SJSA1 (cell line): ENCODE measurements at places on chromosomes 4 and X. TPM values are rescaled to one million over a fixed set of nuclear protein-coding genes. Genes with fewer than 3 reads are reported as not detected.

PPP4R3C gene
- not detected in 2 replicates for total RNA-seq

DOCK11 gene
- 9.5 and 14.8 TPM in 2 replicates for total RNA-seq

DNA sequence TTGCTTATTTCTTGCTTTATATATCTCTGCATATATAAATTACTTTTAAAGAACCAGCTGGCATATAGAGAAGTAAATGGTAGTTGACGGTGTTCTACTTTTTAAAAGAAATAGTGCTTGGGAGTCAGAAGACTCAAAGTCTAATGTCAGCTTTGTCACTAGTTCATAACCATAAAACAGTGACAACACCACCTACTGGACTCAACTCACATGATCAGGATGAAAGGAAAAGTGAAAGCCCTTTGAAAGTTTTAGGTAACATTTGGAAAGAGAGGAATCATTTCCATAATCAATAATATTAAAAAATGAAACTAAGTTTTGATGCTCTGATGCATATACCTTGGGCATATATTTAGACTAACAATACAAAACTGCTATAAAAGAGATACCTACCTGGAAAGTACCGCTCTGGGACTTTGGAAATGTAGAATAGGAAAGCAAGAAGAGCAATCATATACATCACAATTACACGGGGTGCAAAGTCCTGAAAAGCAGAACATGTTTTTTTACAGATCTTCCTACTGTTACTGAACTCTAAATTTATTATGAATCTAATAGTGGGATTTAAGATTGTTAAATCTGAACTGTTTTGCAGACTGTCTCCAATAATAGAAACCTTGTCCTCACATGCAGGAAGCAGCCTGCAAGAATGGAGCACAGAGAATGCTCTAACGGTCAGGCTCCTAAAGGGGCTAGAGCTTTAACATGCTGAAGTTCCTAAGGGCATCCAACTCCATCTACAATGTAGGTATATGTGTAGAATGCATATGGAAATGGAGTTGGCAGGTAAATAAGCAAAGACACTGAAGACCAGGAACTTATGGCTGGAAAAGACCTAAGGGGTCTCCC, 15.6 kb downstream of the PAQR3 start:
- peaks cover 13% of the 10 kb centered on the region for H3K4me1 ChIP-seq
- H3K4me3 ChIP-seq: no peak overlapping the region
- H3K36me3 ChIP-seq: peaks cover 47% of the 10 kb centered on the region
- H3K27me3 ChIP-seq: no peaks in the 10 kb centered on the region; the same call in 1 of the 2 replicates

DNA sequence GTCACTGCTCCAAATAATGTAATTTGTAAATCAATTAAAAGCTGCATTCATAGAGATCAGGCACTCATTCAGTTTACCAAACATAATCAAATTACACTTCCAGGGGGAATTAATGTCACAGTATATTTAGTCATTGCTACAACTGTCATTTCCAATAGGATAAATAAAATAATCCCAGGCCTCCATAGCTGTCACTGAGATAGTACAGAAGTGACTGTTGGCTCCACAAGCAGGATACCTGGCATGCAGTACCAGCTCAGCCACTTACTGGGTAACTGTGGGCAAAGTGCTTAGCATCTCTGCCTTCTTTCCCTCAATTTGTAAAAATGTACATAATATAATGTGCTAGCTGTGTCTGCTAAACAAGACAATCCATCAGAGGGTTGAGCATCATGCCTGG, 128.1 kb downstream of the CAMK2D start:
- H3K27ac ChIP-seq: no peak overlapping the region
- H3K27me3 ChIP-seq: no peaks in the 10 kb centered on the region
- H3K4me3 ChIP-seq: no peak overlapping the region
- DNase-seq: no peak
- peaks cover 26% of the 10 kb centered on the region for H3K4me1 ChIP-seq

DNA sequence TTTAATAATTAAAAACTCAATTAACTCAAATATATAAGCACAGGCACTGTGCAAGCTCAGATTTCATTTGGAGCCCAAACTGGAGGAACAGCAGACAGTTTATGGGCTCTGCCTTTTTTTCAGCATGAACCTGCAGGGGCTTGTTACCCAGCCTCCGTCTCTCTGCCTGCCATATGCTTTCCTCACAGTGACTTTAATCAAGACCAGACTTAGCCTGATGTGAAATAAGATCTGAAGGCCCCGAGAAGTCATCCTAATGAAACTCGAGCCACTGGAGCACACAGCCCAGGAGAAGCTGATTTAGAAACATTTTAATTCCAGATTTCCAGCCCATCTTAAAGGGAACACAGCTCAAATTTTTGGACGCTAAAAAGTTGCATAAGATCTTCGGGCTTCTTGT, 55.6 kb downstream of the SPATA18 start:
- no peaks in the 10 kb centered on the region for H3K4me1 ChIP-seq
- no peaks in the 10 kb centered on the region for H3K36me3 ChIP-seq
- no peak overlapping the region for H3K27ac ChIP-seq

DNA sequence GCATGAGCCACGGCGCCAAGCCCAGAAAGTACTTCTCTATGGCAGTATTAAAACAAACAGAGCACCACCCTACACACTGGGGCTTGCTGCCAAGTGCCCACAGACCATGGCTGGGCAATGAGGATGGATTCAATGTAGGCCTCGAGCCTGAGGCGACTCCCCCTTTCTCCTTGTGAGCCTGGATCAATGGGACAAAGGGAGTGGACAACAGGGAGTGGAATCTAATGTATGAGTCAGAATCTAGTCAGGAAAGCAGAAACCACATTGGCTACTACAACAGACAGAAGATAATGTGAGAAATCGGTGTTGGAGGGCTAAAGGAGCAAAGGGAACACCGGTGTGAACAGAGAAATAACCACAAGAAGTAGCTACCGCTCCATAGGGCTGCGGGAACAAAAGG, 37.7 kb upstream of the OCIAD2 start:
- H3K27me3 ChIP-seq: no peaks in the 10 kb centered on the region
- H3K36me3 ChIP-seq: no peaks in the 10 kb centered on the region
- H3K27ac ChIP-seq: no peak overlapping the region

GRCh38 chrX:121308276-121308805, 260.9 kb downstream of the GLUD2 start:
- no peaks in the 10 kb centered on the region for H3K4me1 ChIP-seq
- no peak overlapping the region for H3K27ac ChIP-seq
- no peaks in the 10 kb centered on the region for H3K36me3 ChIP-seq
- no peaks in the 10 kb centered on the region for H3K27me3 ChIP-seq
- DNase-seq: peak; percentile 1

GRCh38 chr4:111712093-111712677, 433.1 kb upstream of the FAM241A start:
- DNase-seq: no peak
- no peaks in the 10 kb centered on the region for H3K4me1 ChIP-seq
- H3K36me3 ChIP-seq: no peaks in the 10 kb centered on the region

GRCh38 chr4:30754021-30754420, 33.9 kb downstream of the PCDH7 start:
- H3K4me3 ChIP-seq: no peak overlapping the region
- H3K27me3 ChIP-seq: no peaks in the 10 kb centered on the region
- H3K36me3 ChIP-seq: no peaks in the 10 kb centered on the region
- DNase-seq: no peak
- no peaks in the 10 kb centered on the region for H3K4me1 ChIP-seq
- H3K27ac ChIP-seq: no peak overlapping the region

- DNase-seq: no peak
- H3K4me3 ChIP-seq: no peak overlapping the region
- H3K36me3 ChIP-seq: no peaks in the 10 kb centered on the region
- H3K27ac ChIP-seq: no peak overlapping the region
- no peaks in the 10 kb centered on the region for H3K27me3 ChIP-seq
Measured at GRCh38 chr4:7073526-7074390, 5.9 kb upstream of the GRPEL1 start.

DNA sequence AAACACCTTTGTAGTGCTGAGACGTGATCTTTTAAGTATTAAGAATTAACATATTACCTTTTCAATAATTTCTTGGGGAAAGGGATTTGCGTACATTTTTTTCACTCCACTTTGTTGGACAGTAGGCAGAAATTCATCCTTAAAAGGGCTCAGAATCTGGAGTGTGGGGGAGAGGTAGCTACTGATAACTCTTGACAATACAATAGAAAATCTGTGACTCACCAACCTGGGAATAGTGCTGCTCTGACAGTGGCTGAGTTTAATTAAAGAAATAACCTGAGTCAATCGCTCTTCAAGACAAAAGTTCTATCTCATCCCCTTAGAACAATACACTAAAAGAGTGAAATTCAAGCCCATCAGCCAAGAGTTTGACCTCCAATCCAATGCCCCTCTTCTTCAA, 60.2 kb downstream of the SLC9A7 start:
- no peak overlapping the region for H3K27ac ChIP-seq
- no peaks in the 10 kb centered on the region for H3K4me1 ChIP-seq
- H3K27me3 ChIP-seq: no peaks in the 10 kb centered on the region

DNA sequence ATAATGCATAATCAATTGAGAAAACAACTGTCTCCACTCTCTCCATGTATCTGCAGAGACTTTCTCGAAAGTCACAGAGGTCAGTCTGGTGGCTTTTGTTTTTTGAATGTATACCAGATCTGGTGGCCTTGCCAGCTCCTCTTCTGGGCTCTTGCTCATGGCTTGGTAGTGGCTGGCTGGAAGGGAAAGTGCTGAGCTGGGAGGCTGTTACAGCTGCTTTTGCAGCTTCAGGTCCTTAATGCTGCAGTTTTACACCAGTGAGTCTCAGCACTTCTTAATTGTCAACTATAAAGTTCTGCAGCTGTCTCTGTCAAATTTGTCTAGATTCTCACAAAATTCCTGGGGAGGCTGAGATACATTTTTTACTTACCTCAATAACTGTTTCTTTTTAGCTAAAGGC, 390.0 kb downstream of the GRXCR1 start:
- H3K4me3 ChIP-seq: no peak overlapping the region
- DNase-seq: no peak
- H3K36me3 ChIP-seq: no peaks in the 10 kb centered on the region
- H3K27me3 ChIP-seq: no peaks in the 10 kb centered on the region
- H3K27ac ChIP-seq: no peak overlapping the region
- no peaks in the 10 kb centered on the region for H3K4me1 ChIP-seq

GRCh38 chrX:68807818-68808217, 21.0 kb upstream of the EFNB1 start:
- H3K27ac ChIP-seq: no peak overlapping the region
- H3K36me3 ChIP-seq: no peaks in the 10 kb centered on the region
- H3K4me3 ChIP-seq: no peak overlapping the region
- no peak for DNase-seq
- no peaks in the 10 kb centered on the region for H3K4me1 ChIP-seq

DNA sequence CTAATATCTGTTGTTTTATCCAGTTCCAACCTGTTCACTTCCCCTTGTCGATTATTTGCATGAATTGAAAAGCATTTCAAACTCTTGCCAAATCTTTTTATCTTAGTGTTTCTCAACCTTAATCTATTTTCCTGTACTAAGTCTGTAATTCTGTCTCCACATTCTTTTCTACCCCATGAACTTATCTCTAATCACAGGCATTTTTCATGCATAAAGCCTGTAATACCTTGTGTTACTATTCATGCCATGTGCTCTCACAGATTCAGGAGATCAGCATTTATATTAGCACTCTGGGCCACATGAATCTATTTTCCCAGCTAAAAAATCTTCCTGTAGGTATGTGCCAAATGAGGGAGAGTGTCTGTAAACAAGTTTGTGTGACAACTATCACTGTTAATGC, 1360.9 kb downstream of the STIM2 start:
- no peak overlapping the region for H3K27ac ChIP-seq
- H3K36me3 ChIP-seq: no peaks in the 10 kb centered on the region
- no peak overlapping the region for H3K4me3 ChIP-seq
- H3K4me1 ChIP-seq: 0 out of 2 replicates have a peak, but pooled peaks cover 5% of the 10 kb centered on the region

DNA sequence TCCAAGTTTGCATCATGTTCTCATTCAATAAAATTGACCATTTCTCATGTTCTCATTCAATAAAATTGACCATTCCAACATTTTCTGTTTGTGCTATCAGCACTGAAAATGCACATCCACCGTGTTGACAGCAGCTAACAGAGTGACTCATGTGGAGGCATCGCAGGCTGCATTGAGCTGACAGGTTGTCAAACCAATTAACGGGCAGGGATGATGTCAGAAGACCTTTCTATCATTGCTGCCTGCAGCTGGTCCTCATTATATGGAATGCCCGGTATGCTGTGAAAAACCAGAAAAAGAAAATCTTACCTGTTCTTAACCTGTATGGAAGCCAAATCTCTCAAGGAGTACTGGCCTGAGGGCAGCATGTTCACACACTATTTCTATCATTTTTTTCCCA, 202.0 kb downstream of the SMIM20 start:
- DNase-seq: no peak
- no peaks in the 10 kb centered on the region for H3K36me3 ChIP-seq
- H3K4me1 ChIP-seq: no peaks in the 10 kb centered on the region
- no peak overlapping the region for H3K27ac ChIP-seq
- H3K4me3 ChIP-seq: no peak overlapping the region
- H3K27me3 ChIP-seq: no peaks in the 10 kb centered on the region

- no peaks in the 10 kb centered on the region for H3K36me3 ChIP-seq
- no peaks in the 10 kb centered on the region for H3K27me3 ChIP-seq
- no peak for DNase-seq
- H3K4me1 ChIP-seq: no peaks in the 10 kb centered on the region
- no peak overlapping the region for H3K27ac ChIP-seq
Measured at GRCh38 chr4:24287096-24287495, 297.3 kb downstream of the DHX15 start.

GRCh38 chr4:40228497-40229365, 31.9 kb downstream of the RHOH start:
- no peak for DNase-seq
- H3K36me3 ChIP-seq: no peaks in the 10 kb centered on the region
- no peaks in the 10 kb centered on the region for H3K4me1 ChIP-seq
- no peak overlapping the region for H3K27ac ChIP-seq
- H3K27me3 ChIP-seq: no peaks in the 10 kb centered on the region
- H3K4me3 ChIP-seq: no peak overlapping the region

DNA sequence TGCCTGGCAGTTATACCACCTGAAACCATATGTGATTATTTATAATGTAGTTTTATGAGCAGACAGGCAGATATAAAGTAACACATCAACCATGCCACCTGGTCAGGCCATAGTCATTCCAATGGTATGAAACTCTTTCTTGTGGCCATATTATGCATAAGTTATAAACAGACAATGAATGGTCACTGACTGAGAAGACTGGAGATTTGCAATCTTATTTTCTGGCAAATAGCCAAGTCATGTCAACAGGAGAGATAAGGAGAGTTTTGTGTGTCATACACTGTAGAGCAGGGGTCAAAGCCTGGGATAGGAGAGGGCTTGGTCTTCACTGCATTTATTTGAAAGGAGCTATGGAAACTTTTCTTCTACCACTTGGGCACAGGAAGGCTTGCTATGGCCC, 29.5 kb downstream of the SORBS2 start:
- peaks cover 40% of the 10 kb centered on the region for H3K4me1 ChIP-seq
- no peaks in the 10 kb centered on the region for H3K36me3 ChIP-seq
- H3K4me3 ChIP-seq: no peak overlapping the region
- peak overlapping the region; percentile 6; the same call in 1 of the 2 replicates for H3K27ac ChIP-seq
- H3K27me3 ChIP-seq: no peaks in the 10 kb centered on the region

GRCh38 chr4:168131196-168131595, 38.9 kb downstream of the ANXA10 start:
- H3K4me1 ChIP-seq: no peaks in the 10 kb centered on the region
- no peaks in the 10 kb centered on the region for H3K36me3 ChIP-seq
